KBM-7 (cell line): ENCODE measurements at places on chromosomes 7 and 10.
A peak's percentile ranks its signal among the peaks of the same experiment; 100 is the strongest.

- DNase-seq, result no peak
Measured at GRCh38 chr7:6210621-6211372, 61.6 kb downstream of the CYTH3 start.

DNA sequence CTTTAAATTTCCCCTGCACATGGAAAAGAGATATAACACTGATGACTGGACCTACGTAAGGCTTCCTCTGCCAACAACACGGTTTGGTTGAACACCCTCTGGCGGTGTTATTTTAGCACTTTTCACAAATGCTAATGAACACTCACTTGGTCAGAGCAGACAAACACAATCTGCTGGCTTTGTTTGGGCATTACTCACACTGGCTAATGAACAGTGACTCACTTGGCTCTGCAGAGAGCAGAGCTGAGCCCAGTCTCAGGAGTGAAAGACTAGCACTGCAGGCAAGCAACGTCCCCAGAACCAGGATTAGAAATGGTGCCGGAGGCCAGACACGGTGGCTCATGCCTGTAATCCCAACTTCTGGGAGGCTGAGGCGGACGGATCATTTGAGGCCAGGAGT, 430.8 kb downstream of the PLXNA4 start:
- no peak for DNase-seq

DNA sequence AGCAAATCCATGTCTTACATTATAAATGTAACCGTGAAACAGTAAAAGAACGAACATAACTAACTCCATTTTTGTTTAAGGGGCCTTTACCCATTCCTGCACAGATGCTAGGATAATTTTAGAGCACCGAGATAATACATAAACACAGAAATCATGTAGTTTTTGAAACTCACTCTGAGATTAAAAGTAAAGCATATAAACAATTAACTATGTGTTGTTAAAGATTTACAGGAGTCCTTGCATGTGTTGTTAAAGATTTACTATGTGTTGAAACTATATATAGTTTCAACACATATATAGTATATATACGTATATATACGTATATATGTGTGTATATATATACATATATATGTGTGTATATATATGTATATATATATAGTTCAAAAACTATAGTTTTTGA, 7.2 kb upstream of the CALML3 start:
- no peak for DNase-seq

DNA sequence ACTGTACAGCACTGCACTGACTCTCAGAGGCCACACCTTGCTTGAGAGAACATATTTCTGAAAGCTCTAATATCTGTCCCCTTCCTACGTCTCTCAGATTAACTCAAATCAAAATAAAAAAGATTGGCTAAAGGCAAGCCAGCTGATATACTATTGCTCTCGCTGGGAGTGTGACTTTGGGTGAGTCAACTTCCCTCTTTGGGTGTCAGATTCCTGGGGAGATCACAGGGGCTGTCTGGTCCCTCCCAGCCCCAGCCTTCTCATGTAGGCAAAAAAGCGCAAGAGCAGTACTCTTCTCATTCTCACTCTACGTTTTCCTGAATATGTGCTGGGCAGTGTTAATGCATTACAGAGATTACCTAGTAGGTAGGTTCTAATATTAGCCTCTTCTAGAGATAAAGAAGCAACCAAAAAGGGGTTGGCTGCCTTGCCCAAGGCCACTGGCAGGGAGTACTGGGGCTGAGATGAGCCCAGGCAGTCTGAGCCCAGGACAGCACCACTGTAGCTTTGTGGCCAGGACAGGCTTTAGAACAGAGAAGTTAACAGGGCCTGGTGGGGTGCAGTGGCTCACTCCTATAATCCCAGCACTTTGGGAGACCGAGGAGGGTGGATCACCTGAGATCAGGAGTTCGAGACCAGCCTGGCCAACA, 9.1 kb upstream of the DENND2A start:
- no peak for DNase-seq

DNA sequence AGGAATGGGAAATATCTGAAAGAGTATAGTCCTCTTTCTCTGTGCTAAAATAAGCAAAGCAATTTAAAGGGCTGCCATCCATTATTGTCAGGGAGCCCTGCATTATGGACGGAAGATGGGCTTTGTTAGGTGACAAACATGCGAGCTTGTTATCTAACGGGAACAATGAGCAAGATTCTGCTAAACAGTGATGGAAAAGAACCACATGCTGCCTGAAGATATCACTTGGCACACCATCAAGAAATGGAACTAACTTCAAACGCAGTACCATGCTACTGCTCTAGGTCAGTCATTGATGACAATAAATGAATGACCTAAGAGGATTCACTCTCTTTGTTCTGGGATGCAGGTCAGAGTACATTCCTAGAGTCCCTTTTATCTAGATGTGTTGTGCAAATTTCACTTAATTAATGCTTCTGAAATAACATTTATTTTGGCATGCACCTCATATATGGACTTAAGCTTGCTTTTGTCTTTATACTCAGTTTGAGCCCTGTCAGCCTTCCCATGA, 175.7 kb upstream of the PTN start:
- no peak for DNase-seq

DNA sequence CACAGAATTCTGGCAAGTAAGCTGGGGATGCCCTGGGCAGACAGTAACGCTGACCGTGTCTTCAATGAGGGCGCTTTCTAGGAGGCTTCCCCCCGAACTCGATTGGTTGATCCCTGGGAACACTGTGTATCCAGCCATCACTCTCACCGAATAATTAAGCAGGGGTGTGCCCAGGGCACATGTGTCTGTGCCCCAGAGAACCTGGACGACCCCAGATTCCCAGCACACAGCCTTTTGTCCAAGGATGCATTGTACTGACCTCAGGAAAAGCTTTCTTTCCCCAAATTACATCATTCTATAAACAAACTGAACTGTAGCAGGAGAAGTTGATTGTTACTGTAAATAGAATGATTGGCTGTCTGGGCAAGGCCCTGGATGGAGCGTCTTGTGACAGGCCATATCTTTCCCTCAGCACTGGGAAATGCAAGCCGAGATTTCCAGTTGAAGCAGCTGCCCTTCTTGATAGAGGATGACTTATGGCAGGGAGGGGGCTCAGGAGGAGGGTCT, 6.6 kb upstream of the DEPP1 start:
- no peak for DNase-seq

- DNase-seq, result peak; percentile 62
Measured at GRCh38 chr10:119103903-119104653, at the start of gene DENND10. DENND10 (plus strand) TSS chr10:119104113; CDS start chr10:119104143, 30 bp downstream.

GRCh38 chr7:91041901-91042484, 222.2 kb upstream of the FZD1 start:
- DNase-seq, result no peak

- no peak for DNase-seq
Measured at GRCh38 chr7:99460651-99461050, 5.3 kb downstream of the ATP5MF start.

GRCh38 chr10:133528845-133529575, 1.8 kb downstream of the CYP2E1 start:
- peak; percentile 95 for DNase-seq

DNA sequence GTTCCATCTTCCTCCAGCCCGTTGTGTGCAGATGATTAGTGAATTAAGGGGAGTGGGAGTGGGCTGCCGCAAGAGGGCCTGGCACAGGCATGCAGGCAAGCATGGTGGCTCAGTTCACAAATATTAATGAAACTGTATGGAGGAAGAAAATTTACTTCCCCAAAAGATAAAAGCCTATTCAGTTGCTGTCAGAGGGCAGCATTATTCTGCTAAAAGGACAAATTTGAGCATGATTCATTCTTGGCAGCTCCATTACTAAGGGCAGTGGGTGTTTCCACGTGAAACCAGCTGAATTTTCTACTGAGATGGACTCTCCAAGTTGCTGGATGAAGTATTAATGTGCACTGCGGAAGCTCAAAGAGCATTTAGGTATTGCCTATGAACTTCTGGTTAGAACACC, 90.9 kb upstream of the WDR11 start:
- no peak for DNase-seq

DNA sequence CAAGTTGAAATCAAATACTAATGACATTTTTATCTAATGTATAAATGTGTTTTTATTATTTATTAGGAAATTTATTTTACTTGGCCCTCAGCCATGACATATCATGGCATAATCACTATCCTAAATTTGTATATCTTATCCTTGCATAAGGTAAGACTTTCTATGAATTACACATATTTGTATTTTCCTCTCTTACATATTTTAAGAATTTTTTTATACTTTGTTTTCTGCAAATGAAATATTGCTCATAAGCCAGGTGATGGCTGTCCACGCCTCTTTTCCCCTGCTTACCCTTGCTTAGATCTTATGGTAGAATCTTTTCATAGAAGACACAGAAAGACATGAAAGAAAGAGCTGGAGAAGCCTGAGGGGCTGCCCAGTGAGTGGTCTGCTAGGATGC, 48.2 kb downstream of the IKZF1 start:
- DNase-seq, result no peak

DNA sequence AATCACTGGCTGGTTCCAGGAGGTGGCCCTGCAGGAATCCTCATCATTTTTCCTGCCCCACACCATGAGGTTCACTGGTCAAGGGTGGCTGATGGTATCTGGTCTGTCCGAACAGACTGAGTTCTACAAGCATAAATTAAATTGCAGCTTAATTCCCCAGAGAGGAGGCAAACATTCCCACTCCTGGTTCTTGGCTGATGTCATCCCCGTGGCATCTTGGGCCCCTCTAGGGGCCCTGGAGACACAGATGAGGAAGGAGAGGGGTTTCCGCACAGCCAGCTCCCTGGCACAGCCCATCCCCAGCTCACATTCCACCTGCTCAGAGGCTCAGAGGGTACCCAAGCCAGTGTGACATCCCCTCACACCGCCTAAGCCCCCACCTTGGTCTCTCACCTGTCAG, 5.3 kb upstream of the KLRG2 start:
- DNase-seq, result no peak

DNA sequence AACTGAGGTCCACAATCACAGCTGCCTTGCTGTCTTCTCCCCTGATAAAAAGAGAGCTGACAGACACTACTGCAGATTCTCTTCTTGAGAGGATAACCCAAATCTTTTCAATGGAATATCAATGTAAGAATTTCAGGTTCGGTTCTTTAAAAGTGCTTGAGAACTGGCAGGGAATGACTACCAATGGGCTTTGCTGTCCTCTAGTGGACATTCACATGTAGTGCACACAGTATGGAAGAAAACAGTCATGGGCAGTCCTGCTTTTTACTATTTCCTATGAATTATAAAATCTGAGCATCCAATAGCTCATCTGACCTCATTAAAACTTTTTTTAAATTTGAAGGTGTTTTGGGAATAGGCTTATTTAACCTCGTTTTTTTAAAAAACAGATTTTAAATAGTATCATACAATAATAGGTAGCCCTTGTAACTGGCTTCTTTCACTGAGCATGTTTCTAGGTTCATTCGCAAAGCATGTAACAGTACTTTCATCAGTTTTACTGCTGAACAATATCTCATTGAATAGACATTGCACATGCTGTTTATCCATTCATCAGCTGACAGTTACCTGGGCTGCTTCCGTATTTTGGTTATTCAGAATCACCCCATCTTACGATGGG, 18.3 kb downstream of the FZD9 start:
- DNase-seq, result peak; percentile 65

- DNase-seq, result no peak
Measured at GRCh38 chr7:42805601-42806000, 106.3 kb downstream of the C7orf25 start.

GRCh38 chr10:2861632-2862210, 205.6 kb upstream of the PFKP start:
- no peak for DNase-seq

DNA sequence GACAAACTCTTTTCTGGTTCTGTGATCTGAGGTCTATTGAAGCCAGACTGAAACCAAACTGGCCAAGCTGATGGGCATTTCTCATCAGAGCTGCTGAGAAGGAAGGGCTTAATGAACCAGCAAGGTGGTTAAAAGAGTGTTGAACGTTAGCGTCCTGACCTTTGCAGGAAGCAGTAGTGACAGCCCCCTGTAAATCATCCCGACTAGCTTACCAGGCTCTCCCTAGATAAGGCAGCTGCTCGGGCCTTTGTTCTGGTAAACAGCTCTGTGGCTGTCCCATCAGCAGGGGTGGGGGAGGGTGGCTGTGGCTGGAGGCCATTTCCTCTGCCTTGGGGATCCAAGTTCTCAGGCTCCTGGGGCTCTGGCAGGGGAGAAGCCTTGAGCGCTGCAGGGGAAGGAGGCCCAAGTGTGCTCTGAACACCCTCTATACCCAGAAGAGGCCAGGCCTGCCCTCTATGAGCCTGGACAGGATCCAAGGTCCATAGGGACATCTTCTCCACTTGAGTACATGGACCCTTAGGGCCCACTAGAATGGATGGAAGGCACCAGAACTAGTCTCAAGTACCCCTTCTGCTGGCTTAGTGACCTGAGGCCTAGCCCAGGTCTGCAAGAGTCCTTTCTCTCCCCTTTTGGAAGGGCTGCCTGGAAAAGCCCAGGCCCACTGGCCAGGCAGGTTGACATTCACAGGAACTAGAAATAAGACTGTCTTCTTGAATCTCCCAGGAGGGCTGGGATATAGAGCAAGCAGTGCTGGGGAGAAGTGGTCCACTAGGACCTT, 134.6 kb downstream of the ARHGAP22 start:
- peak; percentile 97 for DNase-seq

- DNase-seq, result no peak
Measured at GRCh38 chr10:127945341-127945758, 38.4 kb downstream of the PTPRE start.
